Upper lobe of left lung (tissue), 6 donors: ENCODE measurements at places on chromosomes 4 and X.

GRCh38 chr4:8238515-8239053, 31.0 kb upstream of the HTRA3 start:
- H3K4me3 ChIP-seq: no peak overlapping the region
- DNase-seq: no peak
- H3K36me3 ChIP-seq: no peaks in the 10 kb centered on the region
- peaks cover 8% of the 10 kb centered on the region for H3K4me1 ChIP-seq

- no peaks in the 10 kb centered on the region for H3K4me1 ChIP-seq
- H3K27me3 ChIP-seq: no peaks in the 10 kb centered on the region
- no peak overlapping the region for H3K4me3 ChIP-seq
- peak; percentile 33 for DNase-seq
- no peaks in the 10 kb centered on the region for H3K36me3 ChIP-seq
- no peak overlapping the region for H3K27ac ChIP-seq
Observed at GRCh38 chr4:70158576-70158975, 4.5 kb downstream of the PRR27 start.

DNA sequence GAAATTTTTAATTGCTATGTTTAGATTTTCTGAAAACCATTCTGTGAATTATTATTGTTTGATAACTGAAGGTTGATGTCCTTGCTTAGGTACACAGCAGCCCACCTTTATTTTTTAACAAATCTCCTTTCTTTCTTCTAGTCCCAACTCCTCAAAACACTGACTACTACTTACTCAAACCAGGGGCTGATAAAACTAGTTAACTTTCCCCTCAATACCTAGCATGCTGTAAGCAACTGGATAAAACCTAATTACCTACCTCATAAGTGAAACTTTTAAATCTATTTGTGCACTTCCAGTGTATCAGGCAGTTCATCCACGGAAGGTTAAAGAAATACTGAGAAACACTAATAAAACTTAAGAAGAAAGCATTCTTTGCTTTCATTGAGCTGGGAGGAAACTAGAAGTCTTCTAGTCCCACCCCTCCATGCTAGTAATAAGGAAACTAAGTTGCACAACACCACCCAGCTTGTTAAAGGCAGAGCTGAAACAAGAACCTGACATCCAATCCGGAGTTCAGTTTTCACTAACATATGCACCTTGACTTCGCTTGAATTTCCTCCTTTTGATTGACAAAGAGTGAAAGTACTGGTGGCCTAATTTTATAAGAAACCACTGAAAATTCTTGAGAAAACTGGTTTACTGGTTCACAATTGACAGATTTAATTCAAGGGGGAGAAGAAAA, 180.2 kb upstream of the TET2 start:
- H3K36me3 ChIP-seq: no peaks in the 10 kb centered on the region
- peak overlapping the region; percentile 79 for H3K27ac ChIP-seq
- peak; percentile 76 for DNase-seq
- H3K4me1 ChIP-seq: peaks cover 4% of the 10 kb centered on the region

GRCh38 chr4:150960079-150960478, 55.0 kb downstream of the LRBA start:
- DNase-seq: no peak
- no peaks in the 10 kb centered on the region for H3K36me3 ChIP-seq
- peaks cover 10% of the 10 kb centered on the region for H3K4me1 ChIP-seq
- no peak overlapping the region for H3K27ac ChIP-seq

DNA sequence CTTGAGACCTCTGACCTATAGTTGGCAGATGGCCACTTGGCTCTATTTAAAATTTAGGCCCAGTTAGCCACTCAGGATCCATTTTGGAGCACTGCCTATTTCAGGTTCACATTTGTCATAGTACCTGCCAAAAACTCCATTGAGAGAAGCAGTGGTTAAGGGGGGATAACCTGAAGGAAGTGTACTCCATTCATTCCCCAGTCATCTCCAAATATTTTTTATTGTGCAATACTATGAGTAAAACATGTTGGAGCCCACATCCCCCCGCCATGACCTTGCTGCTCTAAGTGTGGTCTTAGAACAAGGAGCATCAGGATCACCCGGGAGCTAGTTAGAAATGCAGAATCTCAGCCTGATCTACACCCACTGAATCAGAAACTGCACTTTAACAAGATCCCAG, 21.1 kb downstream of the PLP1 start:
- H3K4me1 ChIP-seq: no peaks in the 10 kb centered on the region
- H3K27ac ChIP-seq: no peak overlapping the region
- no peak for DNase-seq
- H3K36me3 ChIP-seq: no peaks in the 10 kb centered on the region

GRCh38 chr4:69832326-69833030, 27.5 kb downstream of the SULT1E1 start:
- H3K4me1 ChIP-seq: peaks cover 6% of the 10 kb centered on the region
- H3K4me3 ChIP-seq: no peak overlapping the region
- no peaks in the 10 kb centered on the region for H3K27me3 ChIP-seq
- H3K36me3 ChIP-seq: no peaks in the 10 kb centered on the region
- no peak for DNase-seq
